ENCODE measurements at places on chromosomes 16 and 17. TPM values are rescaled to one million over a fixed set of nuclear protein-coding genes. Genes with fewer than 3 reads are reported as not detected.

GPR179 gene
- total RNA-seq = not detected

SMIM36 gene
- not detected for total RNA-seq

KRTAP3-2 gene
- not detected for total RNA-seq

MPV17L gene
- total RNA-seq = not detected

CHMP6 gene
- 26.3 TPM for total RNA-seq

ELOB gene
- total RNA-seq = 727 TPM

GRCh38 chr17:81843713-81844326 lies 9.0 kb upstream of the PPP1R27 start:
- no peaks in the 10 kb centered on the region for H3K4me1 ChIP-seq
- H3K4me3 ChIP-seq = no peak overlapping the region
- H3K36me3 ChIP-seq = peaks cover 71% of the 10 kb centered on the region
- DNase-seq = no peak
- H3K27me3 ChIP-seq = no peaks in the 10 kb centered on the region
- no peak overlapping the region for H3K27ac ChIP-seq

- H3K27ac ChIP-seq = peak overlapping the region; percentile 89
- no peaks in the 10 kb centered on the region for H3K27me3 ChIP-seq
- H3K4me3 ChIP-seq = peak overlapping the region; percentile 5
- H3K4me1 ChIP-seq = peaks cover 62% of the 10 kb centered on the region
Observed at GRCh38 chr16:51146256-51146924, 4.7 kb downstream of the SALL1 start.

- H3K4me1 ChIP-seq = no peaks in the 10 kb centered on the region
- no peaks in the 10 kb centered on the region for H3K36me3 ChIP-seq
- no peak overlapping the region for H3K4me3 ChIP-seq
- DNase-seq = no peak
- H3K27ac ChIP-seq = no peak overlapping the region
- peaks cover 12% of the 10 kb centered on the region for H3K27me3 ChIP-seq
Observed at GRCh38 chr16:48086422-48086821, 69.4 kb downstream of the ABCC12 start.

GRCh38 chr17:79186406-79186805 lies 111.8 kb downstream of the ENGASE start:
- no peak for DNase-seq
- H3K27me3 ChIP-seq = peaks cover 92% of the 10 kb centered on the region
- H3K27ac ChIP-seq = no peak overlapping the region
- 0 out of 2 replicates have a peak, but pooled peaks cover 3% of the 10 kb centered on the region for H3K4me1 ChIP-seq
- no peak overlapping the region for H3K4me3 ChIP-seq
- H3K36me3 ChIP-seq = no peaks in the 10 kb centered on the region

- no peak for DNase-seq
- H3K4me1 ChIP-seq = no peaks in the 10 kb centered on the region
- no peaks in the 10 kb centered on the region for H3K27me3 ChIP-seq
- no peak overlapping the region for H3K27ac ChIP-seq
Observed at GRCh38 chr16:55331648-55332185, 7.7 kb downstream of the IRX6 start.

GRCh38 chr17:32915245-32915644 lies 12.7 kb upstream of the TMEM98 start:
- no peak for DNase-seq
- H3K36me3 ChIP-seq = no peaks in the 10 kb centered on the region
- no peak overlapping the region for H3K4me3 ChIP-seq
- H3K27me3 ChIP-seq = no peaks in the 10 kb centered on the region
- peaks cover 5% of the 10 kb centered on the region for H3K4me1 ChIP-seq

GRCh38 chr16:7964744-7965143 lies 625.6 kb downstream of the TMEM114 start:
- no peak for DNase-seq
- no peak overlapping the region for H3K4me3 ChIP-seq
- H3K36me3 ChIP-seq = no peaks in the 10 kb centered on the region
- no peak overlapping the region for H3K27ac ChIP-seq
- no peaks in the 10 kb centered on the region for H3K4me1 ChIP-seq

DNA sequence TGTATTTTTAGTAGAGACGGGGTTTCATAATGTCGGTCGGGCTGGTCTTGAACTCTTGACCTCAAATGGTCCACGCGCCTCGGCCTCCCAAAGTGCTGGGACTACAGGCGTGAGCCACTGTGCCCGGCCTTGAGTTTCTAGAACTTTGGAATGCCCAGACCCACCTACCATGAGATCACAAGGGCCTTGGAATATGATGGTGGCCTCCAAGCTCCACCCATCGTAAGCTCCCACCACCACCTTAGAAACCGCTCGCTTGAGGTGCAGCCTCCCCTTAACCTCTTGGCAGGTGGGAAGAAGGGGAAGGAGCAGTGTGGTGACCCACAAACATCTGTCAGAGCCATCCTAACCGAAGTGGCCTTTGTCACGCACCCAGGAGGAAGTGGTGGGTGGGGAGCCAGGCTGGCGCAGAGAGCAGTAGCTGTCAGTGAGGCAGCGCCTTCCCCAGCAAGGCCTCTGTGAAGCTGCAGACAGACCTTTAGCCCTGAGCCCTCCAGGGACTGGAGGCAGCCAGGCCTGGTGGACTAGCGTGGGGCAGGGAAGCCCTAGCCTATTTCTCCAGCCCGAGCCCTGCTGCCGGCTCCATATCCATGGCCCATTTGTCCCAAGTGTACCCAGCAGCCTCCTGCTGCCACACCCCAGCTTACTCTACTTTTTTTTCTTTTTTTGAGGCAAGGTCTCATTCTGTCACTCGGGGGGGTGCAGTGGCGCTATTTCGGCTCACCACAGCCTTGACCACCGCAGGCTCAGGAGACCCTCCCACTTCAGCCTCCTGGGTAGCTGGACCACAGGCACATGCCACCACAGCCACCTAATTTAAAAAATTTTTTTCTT lies 13.1 kb upstream of the SEPHS2 start:
- DNase-seq = no peak
- no peak overlapping the region for H3K27ac ChIP-seq
- no peaks in the 10 kb centered on the region for H3K4me1 ChIP-seq

DNA sequence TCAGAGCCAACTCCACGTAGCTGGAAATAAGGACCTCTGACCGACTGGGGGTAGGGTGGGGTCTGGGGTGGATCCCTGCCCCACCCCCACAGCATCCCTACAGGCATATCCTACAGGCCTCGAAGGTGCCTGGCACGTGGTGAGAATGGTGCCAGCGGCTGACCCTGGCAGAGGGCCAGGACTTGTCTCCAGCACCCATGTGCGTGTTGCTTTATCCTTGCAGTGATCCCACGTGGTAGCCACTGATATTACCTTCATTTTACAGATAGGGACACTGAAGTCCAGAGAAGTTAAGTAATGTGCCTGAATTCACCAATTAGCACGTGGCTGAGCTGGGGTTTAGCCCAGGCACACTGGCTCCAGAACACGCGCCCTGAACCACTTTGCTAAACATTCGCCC lies 8.3 kb downstream of the ITGAD start:
- H3K27ac ChIP-seq = no peak overlapping the region
- H3K36me3 ChIP-seq = no peaks in the 10 kb centered on the region
- peaks cover 25% of the 10 kb centered on the region for H3K4me1 ChIP-seq

DNA sequence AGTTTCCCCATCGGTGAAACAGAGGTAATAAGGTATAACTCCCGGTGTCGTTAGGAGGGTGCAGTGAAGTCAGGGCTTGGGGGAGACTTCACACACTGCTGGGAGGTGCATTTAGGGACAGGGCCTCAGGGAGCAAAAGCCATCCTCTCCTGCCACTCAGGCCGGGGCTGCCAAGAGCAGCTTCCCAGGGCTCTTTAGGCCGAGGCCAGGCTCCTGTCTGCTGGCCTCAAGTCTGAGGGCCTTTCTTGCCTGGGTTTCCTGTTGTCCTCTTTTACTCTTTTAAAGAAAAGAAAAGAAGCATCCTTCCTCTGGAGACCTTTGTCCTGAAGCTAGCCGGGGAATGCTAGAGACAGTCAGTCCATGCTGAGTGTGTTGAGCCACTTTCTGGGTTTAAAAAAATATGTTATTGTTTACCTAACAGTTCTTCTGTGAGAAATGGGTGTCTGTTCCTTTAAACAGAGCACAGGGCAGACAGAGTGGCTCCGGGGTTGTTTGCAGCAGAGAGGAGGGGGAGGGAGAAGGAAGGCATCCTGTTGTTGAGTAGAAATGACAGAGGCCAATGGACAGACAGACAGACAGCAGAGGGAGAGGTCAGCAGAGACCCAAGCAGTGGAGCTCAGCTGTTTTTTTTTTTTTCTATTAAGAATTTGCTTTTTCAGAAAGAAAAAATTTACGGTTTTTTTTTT lies 79.1 kb downstream of the C17orf67 start:
- H3K27ac ChIP-seq = peak overlapping the region; percentile 91
- DNase-seq = peak; percentile 94
- no peaks in the 10 kb centered on the region for H3K27me3 ChIP-seq
- H3K4me1 ChIP-seq = peaks cover 68% of the 10 kb centered on the region

DNA sequence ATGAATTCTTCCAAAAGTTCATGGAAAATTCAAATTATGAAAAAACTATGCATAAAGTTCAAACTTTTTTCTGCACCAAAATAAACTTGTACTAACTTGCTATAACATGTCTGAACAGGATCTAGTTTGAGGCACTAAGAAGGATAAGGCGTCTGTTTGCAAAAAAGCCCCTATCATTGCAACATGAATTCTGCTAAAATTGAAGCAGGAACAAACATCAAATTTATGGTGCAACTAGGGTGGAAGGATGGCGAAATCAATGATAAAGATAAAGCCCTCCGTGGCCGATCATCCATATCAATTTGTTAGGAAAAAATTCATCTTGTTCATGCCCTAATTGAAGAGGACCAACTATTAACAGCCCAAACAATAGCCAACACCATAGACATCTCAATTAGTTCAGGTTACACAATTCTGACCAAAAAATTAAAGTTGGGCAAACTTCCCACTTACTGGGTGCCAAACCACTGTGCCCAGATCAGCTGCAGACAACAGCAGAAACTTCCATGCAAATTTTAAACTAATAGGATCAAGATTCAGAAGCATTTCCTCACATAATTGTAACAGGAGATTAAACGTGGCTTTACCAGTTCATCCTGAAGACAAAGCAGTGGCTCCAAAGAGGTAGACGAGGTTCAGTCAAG lies 12.9 kb downstream of the IL21R start:
- H3K4me3 ChIP-seq = no peak overlapping the region
- DNase-seq = no peak
- H3K27me3 ChIP-seq = peaks cover 4% of the 10 kb centered on the region

DNA sequence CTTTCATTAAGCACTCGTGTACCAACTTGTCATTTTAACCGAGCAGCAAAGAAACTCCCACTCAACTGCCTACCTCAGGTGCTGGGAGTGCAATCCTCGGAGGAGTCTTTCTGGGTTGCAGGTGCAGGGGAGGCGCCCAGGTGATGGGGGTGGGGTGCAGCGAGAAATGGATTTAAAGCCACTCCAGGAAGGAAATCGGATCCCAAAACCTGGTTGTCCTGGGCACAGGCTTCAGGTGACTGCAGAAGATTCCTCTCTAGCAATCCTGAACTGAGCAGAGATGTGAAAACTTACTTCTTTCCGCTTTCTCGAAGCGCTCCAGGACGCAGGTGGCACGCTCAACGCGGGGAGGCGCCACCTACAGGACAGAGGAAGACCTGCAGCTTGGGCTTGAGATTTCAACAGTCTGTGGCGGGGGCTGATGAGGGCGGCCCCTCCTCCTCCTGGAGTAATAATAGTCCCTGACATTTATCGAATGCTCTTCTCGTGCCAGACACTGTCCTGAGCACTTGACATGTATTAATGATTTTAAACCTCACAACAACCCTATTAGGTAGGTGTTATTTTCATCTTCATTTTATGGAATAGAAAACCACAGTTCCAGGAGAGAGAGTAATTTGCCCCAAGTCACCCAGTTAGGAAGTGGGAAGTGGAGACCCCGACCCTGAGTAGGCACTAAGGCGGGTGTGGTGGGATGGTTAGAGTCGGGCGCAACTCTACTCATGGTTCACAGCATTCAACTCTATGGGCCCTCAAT lies 27.2 kb upstream of the SKAP1 start:
- peaks cover 25% of the 10 kb centered on the region for H3K27me3 ChIP-seq
- peak; percentile 59 for DNase-seq
- no peaks in the 10 kb centered on the region for H3K36me3 ChIP-seq
- no peaks in the 10 kb centered on the region for H3K4me1 ChIP-seq

DNA sequence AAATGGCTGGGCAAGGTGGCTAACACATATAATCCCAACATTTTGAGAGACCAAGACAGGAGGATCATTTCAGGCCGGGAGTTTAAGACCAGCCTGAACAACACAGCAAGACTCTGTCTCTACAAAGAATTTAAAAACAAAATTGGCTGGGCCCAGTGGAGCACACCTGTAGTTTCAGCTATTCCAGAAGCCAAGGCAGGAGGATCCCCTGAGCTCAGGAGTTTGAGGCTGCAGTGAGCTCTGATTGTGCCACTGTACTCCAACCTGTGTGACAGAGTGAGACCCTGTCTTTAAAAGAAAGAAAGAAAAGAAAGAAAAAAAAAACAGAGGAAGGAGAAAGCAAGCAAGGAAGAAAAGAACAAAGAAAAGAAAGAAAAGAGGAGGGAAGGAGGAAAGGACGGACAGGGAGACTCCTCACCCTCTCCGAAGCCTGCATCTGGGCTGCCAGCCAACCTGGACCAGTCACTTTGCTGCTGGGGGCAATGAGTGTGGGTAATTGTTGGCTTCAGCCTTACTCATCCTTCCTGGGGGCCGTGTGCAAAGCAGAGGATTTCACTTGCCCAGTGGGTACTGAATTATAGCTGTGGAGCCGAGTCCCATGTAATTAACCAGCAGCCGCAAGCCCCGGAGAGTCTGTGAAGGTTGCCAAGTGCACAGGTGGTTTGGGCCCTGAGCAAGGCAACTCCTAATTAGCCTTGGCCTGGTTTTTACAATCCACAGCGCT lies 6.7 kb upstream of the MT4 start:
- H3K4me1 ChIP-seq = no peaks in the 10 kb centered on the region
- H3K27ac ChIP-seq = no peak overlapping the region
- peaks cover 24% of the 10 kb centered on the region for H3K27me3 ChIP-seq
- peak; percentile 72 for DNase-seq
- no peaks in the 10 kb centered on the region for H3K36me3 ChIP-seq

DNA sequence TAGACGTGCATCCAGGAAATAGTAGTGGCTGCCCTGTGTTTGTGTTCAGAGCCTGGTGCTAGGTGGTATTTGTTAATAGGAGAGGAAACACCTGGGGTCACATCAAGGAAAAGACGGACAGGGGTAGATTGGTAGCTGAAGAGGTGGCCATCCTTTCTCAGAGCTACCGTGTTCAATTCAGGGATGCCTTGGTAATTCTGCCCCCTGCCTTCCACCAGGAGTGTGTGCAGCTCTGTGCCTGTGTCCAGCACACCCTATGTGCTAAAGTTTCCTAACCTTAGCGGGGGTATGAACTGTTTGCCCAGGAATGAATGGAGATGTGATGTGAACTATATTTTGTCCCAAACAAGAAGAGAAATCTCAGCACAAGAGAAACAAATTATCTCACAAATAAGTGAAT lies 174.1 kb upstream of the MPHOSPH6 start:
- no peak overlapping the region for H3K27ac ChIP-seq
- DNase-seq = no peak
- H3K36me3 ChIP-seq = no peaks in the 10 kb centered on the region
- H3K27me3 ChIP-seq = peaks cover 5% of the 10 kb centered on the region

GRCh38 chr17:17351356-17351891 lies 48.3 kb downstream of the NT5M start:
- H3K4me3 ChIP-seq = no peak overlapping the region
- H3K4me1 ChIP-seq = peaks cover 16% of the 10 kb centered on the region
- H3K27me3 ChIP-seq = no peaks in the 10 kb centered on the region
- DNase-seq = no peak
- H3K27ac ChIP-seq = no peak overlapping the region
